GM12864 (cell line): ENCODE measurements at places on chromosomes 11 and 22.

DNA sequence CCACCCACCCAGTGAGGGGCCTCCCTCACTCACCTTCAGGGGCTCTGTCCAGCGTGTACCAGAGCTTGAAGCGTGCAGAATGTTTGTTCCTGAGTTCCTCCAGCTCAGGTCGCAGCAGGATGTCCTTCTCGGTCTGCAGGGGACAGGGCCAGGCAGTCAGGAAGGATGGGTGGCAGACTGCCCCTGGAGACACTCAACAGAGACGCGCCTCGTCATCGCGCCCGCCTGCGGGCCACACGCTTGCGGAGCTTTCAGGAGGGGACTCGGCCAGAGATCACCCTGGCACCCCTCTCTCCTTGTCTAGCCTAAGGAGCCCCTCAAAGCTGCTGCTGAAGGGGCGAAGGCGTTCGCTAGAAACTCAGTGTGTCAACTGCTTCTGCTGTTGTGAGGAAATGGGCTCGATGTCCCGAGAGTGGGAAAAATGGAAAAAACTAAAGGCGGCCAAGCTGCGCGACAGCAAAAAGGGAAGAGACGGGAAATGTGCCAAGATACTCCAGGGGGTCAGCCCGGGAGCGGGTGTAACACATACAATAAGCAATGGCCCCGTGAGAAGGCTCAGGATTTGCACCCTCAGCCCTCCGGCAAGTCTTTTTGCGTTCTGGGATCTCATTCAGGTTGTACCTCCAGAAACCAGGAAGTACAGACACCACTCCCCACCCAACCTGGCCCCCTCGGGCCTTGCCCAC, 9.2 kb upstream of the POLDIP3 start:
- no peak for DNase-seq

GRCh38 chr22:40477683-40478337, 107.4 kb downstream of the SGSM3 start:
- DNase-seq: no peak

DNA sequence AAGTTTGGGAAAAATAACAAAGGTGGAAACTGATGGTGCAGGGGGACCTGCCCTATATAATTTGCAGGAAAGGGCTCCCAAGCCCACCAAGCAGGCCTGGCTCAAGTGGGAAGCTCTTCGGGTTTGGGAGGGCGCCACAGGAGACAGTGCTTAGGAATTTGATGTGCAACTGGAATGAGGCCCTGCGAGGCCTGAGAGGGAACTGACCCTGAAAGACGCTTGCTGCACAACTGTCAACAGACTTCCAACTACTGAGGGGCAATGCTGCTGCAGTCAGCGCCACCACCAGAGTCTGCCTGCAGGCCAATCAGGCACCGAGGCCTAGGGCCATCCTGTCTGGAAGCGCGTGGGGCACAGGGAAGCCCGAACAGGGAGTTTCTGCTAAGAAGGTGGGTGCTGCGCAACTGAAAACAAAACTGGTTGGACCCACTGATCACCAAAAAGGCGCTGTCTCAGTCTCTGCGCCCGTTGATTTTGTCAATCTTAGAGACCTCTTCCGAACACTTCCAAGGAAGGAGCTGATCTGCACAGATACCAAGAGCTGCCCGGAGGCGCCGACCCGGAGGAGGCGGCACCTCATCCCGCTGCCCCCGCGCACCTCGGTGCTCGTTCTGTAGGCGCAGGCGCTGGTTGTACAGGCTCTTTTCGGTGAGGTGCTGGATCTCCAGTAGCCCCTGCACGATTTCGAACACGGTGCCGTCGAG, 667 bp downstream of the DGCR6L start:
- no peak for DNase-seq

- DNase-seq: no peak
Observed at GRCh38 chr22:16932577-16932976, 75.4 kb downstream of the GAB4 start.

- DNase-seq: no peak
Observed at GRCh38 chr22:47782328-47783075, 1020.1 kb downstream of the TBC1D22A start.

GRCh38 chr11:62150887-62151736, 27.3 kb downstream of the INCENP start:
- no peak for DNase-seq

DNA sequence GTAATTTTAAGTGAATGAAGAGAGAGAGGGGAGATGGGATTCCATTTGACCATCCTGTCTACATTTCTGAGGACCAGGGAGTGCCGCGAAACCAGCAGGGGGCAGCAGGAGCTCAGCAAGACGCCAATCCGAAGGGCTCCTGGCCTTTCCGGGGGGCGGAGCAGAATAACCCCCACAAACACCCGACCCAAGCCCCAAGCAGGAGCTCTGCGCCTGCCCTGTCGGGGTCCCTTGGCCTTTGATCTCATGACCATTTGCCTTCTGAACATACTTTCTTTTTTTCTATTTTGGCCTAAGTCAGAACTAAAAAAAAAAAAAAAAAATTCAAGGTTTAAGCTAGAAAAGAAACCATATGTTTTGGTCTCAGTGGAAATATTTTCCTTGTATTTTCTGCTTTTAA, 21.9 kb upstream of the SCN2B start:
- no peak for DNase-seq

DNA sequence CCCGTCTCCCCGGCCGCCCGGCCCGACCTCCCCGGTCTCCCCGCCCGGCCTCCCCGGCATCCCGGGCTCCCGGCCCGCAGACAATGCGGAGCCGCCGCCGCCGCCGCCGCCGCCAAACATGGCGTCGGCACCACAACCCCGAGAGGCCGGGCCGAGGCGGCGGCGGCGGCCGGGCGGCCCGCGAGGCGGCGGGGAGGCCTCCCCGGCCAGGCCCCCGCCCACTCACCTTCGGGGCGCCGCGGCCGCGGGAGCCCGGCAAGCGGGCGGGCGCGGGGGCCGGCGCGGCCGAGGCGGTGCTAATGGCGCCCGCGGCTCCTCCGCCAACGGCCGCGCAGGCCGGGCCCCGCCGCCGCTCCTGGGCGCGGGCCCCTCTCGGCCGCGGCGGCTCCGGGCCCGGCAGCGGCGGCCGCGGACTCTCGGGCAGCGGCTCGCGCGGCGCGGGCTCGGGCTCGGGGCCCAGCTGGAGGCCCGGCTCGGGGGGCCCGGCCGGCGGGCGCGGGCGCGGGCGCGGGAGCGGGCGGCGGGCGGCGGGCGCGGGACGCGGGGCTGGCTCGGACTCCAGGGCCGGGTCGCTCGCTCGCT, 311 bp downstream of the BRD1 start:
- no peak for DNase-seq

GRCh38 chr11:94586546-94586945, 19.4 kb downstream of the PIWIL4 start:
- DNase-seq: no peak

GRCh38 chr11:8658321-8659057, 24.0 kb downstream of the TRIM66 start:
- DNase-seq: no peak

GRCh38 chr11:106280036-106280435, 202.6 kb downstream of the AASDHPPT start:
- DNase-seq: no peak

DNA sequence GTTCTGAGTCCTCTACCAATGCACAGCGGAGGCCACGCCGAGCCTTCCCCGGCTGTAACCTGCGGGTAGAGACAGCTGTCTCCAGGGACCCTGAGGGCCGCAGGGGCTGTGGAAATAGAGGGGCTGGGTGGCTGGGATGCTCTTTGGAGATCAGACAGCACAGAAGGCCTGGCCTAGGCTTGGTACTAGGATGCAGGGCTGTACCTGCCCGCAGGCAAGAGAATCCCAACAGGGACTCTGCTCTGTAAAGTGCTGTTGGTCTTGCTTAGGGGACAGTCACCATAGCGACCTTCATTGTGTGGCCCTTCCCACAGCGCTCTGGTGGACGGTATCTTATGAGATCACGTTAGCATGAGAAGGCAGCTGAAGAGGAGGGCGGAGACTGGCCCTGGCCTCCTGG, 11.3 kb upstream of the KCNJ5 start:
- no peak for DNase-seq

DNA sequence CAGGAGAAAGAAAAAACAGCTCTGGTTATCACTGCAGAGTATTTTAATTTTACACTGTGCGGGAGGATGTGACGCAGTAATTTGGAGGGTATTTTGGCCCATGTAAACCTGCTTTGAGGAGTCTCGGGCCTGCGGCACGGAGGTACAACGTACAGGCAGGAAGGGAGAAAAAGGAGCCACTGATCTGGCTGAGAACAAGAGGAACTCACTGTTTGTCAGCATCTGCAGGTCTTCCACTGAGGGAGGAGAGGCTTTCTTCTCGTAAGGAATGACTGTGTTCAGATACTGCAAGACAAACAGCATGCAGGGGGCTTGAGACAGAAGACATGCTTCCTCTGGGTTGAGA, 44.0 kb downstream of the FEZ1 start:
- no peak for DNase-seq

DNA sequence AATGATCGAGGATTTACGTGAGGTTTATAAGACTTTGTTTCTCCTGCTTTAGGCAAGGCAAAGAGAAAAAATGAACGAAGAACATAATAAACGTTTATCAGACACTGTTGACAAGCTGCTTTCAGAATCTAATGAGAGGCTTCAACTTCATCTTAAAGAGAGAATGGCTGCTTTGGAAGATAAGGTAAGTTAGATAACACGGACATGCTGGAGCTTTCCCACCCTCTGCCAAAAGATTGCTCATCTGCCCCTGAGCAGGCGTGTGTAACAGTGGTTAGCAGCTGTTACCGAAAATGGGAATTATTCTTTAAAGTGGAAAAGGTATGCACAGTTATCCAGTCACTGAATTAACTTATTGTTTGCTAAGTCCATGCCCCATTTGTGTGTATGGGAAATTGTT, 62.8 kb upstream of the CTTN start:
- no peak for DNase-seq

DNA sequence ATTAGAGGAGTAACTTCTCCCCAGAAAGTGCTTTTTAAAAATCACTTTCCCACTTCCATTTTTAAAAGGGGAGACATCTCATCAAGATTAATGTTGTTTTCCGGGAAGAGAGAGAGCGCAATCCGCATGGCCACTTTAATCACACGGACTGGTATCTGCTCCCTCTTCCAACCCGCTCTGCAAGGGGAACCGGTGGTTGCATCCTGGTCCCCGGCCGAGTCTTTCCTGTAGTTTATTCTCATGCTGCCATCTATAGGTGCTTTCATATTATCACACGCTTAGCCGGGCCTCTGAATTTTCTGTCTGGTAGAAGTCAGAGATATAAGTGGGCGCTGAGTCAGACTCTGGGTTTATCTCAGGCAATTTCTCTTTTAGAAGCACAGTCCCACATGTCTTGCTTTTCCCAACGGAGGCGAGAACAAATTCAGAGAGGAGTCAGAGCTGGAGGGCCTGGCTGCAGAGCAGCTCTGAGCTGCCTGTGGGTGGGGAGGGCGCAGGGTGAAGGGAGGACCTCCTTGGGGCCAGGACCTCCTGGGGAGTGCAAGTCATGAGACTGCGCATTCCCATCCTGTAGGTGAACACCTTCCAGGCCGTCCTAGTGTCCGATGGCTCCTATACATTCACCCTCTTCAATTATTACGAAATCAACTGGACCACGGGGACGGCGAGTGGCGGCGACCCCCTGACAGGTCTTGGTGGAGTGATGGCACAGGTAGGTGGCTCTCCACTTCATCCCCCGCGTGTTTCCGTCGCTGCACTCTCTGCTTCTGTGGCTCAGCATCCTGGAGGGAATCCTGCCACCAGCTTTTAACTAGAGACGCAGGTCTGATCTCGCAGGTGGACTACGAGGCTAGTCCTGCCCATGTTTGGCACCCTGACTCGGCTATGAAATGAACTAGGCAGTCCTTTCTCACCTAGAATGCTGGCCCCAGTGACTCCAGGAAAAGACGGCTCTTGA, 11.7 kb downstream of the TECTA start:
- DNase-seq: no peak

DNA sequence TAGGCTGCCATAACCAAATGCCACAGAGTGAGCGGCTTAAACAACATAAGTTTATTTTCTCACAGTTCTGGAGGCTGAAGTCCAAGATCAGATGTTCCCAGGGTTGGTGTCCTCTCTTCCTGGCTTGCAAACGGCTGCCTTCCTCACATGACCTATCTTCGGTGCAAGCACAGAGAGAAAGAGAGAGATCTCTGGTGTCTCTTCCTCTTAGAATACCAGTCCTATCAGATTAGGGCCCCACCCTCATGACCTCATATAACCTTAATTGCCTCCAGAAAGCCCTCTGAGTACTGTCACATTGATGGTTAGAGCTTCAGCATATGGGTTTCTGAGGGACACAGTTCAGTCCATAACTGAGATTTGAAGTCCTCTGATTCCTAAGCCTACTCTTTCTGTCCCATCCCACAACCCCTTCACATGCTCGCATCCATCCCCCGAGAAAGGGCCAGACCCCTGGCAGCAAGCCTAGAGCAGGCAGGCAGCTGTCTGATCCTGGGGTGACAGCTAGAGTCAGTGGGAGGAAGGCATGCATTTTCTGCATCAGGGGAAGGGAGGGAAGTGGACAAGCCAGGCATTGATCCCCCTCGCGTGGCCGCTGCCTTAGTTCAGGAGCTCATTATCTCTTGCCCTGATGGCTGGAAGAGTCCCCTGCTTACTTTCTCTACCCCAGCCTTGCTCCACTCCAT, 114.1 kb downstream of the FAR1 start:
- DNase-seq: no peak

DNA sequence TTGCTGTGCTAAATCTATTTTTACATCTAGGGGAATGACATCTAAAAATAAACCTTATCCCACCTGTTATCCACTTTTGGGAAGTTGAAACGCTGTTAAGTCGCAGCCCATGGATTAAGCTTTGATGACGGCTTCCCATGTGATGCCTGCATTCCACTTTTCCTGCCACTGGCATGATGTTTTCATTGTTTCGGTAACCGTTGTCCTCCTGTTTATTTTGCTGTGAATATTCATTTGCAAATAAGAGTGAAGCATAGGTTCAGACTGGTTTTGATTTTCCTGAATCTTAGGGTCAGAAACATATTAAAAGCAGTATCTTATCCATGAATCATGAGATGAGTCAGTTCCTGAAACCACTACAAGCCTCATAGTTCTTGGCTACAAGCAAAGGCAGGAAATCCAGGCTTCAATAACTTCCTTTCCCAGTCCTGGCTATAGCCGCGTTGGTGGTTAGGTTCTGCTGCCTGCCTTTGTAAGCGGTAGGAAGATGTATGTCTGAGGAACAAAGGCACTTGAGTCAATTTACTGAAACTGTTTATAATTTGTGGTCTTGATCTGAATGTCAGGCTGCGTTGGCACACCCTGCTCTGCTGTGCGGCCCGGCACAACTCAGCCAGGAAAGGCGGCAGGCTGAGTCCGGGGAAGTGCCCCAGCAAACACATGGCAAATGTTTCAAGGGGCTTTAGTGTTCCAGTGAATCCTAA, 19.4 kb downstream of the TEAD1 start:
- no peak for DNase-seq

- DNase-seq: no peak
Observed at GRCh38 chr11:1449490-1450243, 36.9 kb downstream of the MOB2 start.

- no peak for DNase-seq
Observed at GRCh38 chr11:124090996-124091395, 24.3 kb upstream of the VWA5A start.

GRCh38 chr11:123330948-123331347, 99.1 kb upstream of the GRAMD1B start:
- no peak for DNase-seq

GRCh38 chr11:69671734-69672465, 3.3 kb downstream of the LTO1 start:
- DNase-seq: no peak

- DNase-seq: no peak
Observed at GRCh38 chr22:44225091-44225689, 44.5 kb downstream of the PARVG start.
